Endodermal cell (in vitro differentiated cells): ENCODE measurements at places on chromosomes 3 and 15.

DNA sequence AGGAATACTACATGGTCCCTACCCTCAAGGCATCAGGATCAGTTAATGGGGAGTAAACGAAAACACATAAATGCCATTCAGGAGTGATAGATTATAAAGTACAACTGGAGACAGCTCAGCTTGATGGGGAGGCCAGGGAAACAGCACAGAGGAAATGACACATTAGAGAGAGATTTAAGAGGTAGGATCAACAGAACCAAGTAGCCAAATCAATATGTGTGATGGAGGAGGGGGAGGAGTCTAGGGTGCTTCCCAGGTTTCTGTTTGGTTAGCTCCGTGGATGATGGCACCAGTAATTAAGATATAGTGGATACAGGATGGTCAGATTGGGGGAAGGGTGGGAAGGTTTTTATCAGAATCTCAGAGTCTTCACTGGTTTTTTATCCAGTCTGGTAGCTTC lies 229.5 kb upstream of the ROPN1 start:
- no peak for DNase-seq

DNA sequence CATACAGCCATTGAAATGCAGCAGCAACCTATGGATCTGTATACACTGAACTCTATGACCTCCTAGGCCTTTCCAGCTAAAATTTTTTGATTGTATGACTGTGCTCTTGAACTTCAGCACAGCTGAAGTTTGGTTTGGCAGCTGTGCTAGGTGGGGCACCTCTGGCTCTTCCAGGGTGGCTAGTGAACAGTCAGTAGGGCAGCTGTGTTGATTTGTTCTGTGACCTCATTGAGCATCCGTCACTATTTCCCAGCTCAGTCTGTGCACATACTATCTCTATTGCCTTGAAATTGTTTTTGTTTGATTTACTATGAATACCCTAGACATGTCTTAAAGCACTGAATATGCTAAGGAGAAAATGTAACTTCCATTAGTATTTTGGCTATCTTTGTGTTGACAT lies 363.2 kb upstream of the NAALADL2 start:
- no peak for DNase-seq

DNA sequence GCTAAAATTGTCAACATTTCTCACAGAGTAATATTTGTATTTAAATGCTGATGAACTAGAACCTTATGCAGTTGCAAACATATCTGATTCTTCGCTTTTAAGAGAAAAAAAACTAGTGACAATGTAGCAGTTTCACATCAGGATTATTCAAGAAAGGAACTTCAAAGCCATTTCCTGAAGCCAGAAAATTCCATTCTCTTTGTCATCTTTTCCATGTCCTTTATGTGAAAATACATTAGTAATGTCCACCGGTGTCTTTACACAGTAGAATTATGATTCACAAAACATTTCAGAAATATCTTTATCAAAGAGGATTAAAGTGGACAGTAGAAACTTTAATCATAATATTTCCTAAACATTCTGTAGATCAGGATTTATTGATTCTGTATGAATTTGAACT lies 12.7 kb upstream of the LXN start:
- no peak for DNase-seq

DNA sequence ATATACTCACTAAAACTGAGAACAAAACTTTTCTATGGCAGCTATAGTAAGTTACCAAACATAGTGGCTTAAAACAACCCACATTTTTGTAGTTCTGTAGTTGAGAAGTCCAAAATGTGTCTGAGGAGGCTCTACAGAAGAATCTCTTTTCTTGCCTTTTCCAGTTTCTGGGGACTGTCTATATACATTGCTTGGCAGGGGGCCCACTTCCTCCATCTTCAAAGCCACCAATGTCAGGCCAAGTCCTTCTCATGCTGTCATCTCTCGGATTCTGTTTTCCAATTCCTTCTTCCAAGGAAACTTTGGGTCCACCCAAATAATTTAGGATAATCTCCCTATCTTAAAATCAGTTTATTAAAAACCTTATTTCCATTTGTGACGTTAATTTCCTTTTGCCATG lies 92.7 kb downstream of the DLG1 start:
- DNase-seq, result no peak

- peak; percentile 58 for DNase-seq
Measured at GRCh38 chr15:35696767-35697231, 150.8 kb upstream of the DPH6 start.
